ENCODE measurements at places on chromosomes 16 and 17.

- DNase-seq, result no peak
Measured at GRCh38 chr17:79473111-79473875, 137.6 kb downstream of the RBFOX3 start.

- DNase-seq, result no peak
Measured at GRCh38 chr17:63558441-63558840, 8.2 kb downstream of the DCAF7 start.

- DNase-seq, result no peak
Measured at GRCh38 chr17:75854101-75854748, 910 bp downstream of the WBP2 start.

- DNase-seq, result no peak
Measured at GRCh38 chr17:78120537-78120936, 8.0 kb downstream of the TMC6 start.

DNA sequence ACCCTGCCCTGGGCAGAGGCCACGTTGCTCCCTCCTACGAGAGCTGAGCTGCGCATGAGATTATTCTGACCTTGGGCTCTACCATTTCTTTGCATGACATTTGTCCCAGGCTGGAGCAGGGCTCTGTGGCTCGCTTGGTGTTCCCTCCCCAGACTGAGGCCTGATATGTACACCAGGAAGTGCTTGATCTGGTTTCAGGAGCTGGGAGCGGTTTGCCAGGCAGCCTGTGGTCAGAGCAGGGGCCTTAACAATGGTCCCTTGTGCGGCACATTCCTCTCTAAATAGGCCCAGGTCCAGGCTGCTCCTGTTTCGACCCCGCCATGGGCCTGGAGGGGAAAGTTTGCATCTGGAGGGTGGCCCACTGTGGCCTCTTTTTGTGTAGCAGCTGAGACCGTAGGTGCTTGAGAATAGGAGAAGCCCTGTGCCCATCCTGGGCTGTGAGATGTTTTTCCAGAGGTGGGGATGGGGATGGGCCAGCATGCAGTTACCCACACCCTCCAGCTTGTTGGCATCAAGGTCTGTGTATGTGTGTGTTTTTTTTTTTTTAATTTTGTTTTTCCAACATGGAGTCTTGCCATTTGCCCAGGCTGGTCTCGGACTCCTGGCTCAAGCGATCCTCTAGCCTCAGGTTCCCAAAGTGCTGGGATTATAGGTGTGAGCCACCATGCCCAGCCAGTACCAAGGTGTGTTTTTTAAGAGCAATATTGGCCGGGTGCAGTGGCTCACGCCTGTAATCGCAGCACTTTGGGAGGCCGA, 253.9 kb downstream of the SEC14L1 start:
- no peak for DNase-seq

- no peak for DNase-seq
Measured at GRCh38 chr16:1584926-1585484, 26.9 kb downstream of the IFT140 start.

DNA sequence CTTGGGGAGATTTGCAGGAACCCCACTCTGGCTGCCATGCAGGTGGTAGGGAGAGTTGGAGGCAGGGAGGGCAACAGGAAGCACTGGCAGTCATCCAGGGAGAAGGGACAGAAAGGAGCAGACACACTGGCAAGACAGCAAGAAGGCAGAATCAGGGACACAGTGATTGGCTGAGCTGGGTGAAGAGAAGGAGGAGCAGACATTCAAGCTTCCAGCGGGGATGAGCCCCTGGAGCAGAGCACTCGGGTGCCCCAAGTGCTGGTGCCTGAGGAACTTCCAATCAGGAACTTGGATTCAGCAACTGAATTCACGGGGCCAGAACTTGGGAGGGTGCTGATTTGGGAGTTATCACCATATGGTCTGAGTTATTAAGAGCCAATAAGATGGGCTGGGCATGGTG, 6.3 kb upstream of the ITGA3 start:
- no peak for DNase-seq
